ENCODE measurements at places on chromosomes 1 and 21. TPM values are rescaled to one million over a fixed set of nuclear protein-coding genes. Genes with fewer than 3 reads are reported as not detected.
A peak's percentile ranks its signal among the peaks of the same experiment; 100 is the strongest.

Gene VPS13D
- 203 TPM for total RNA-seq

Gene KRTAP11-1
- total RNA-seq = not detected

DNA sequence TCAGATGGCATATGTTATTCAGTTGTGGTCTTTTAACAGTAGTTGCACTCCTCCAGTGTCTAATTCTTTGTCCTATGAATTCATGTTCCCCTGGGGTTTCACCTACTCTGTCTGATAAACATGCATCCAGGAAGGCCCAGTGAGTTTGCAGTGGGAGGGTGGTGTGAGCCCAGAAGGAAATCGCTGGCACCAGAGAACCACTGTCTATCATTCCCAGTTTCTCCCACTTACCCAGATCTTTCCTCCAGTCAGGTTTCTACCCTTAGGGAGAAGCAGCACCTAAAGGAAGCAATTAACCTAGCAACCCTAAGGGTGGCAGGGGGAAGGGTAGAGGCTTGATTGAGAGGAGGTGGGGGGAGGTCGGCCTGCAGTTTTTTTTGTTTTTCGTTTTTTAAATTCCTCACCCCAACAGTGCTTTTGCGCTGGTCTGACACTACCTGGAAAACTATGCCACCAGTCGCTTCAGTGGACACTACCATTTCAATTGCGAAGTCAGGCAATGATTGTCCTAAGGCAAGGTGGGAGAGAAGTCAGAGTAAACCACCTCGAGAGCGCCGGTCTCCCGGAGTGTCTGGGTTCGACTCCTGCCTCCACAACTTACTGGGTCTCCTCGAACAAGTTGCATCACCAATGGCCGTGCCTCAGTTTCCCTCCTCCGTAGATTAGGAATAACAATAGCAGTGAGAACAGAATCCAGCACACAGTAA, 766 bp upstream of the SLC44A3 start:
- DNase-seq = no peak

Gene KAZN
- 28.6 TPM for total RNA-seq

- DNase-seq = peak; percentile 8
Measured at GRCh38 chr1:95067062-95067461, 5.7 kb downstream of the ALG14 start.

DNA sequence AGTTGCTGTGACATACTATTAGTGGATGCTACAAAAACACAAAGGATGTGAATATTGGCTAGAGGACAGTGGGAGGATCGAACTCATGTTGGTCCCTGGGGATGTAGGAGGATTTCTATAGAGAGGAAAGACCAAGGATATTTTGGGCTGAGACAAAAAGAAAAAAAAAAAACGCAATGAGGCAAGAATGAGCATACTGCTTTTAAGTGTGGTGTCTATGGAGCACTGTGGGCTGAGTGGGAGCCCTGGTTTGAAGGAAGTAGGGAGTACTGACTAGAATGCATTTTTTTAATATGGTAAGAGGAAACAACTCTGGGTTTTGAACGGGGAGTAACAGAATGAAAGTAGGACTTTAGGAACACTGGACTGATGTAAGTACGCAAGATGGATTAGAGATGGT, 450.7 kb downstream of the NEGR1 start:
- DNase-seq = no peak

DNA sequence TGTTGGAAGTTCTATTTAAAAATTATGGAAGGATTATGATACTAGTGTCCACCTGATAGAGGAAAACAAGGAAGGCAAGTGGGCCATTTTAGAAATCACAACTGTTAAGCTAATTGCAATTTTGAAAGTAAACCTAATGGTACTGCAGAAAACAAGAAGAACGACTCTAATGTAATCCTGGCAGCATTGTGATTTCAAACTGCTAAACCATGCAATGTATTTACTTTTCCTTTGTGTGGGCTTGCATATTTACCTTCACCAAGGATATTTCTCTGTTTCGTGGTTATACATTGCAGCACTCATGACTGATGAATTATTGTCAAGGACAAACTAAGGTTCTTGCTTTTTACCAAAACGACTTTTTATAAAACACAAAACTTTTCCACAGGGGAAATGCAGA, 88.1 kb downstream of the TM2D1 start:
- DNase-seq = no peak

- no peak for DNase-seq
Measured at GRCh38 chr1:114771992-114772391, 8.5 kb downstream of the SIKE1 start.
